ENCODE measurements at places on chromosomes 11 and 22.

GRCh38 chr11:110761991-110762390, 49.8 kb upstream of the ARHGAP20 start:
- DNase-seq: no peak

DNA sequence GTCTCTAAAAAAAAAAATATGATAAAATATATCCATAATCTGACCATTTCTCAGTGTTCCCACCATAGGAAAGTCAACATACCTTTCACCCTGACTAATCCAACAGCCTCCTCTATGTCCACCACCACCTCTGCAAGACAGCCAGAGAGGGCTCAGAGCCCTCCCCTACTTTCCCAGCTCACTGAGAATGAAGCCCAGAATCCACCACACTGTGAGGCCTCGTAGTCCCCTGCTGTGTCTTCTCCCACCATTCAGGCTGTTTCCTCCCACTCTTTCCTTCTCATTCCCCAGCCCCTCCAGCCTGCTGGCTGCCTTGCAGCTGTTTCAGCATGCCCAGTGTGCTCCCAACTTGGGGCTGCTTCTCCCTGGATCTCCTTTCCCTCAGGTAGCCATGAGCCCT, 27.0 kb downstream of the SGSM3 start:
- DNase-seq: no peak

DNA sequence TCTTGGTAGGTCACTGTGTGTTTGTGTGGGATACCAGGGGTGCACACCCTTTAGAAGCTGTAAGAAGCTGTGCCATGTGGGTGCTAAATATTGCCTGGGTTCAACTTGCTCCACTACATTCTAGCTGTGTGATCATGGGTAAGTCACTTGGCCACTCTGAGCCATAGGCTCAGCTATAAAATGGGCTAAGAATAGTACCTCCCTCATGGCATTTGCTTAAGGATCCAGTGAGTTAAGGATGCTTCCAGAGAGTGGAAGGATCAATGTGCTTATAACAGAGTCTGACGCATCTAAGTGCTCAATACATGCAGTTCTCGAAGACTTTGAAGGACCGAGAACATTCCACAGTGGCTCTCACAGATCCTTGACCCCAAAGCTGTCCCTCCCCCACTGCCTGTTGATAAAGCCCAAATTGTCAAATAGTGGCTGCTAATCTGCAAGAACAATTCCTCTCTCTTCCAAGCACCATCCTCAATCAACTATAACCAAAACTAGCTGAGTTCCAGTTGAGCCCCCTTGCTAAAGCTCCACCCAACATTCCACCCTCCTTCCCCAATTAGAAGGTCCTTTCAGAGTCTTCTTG, 13.2 kb upstream of the TMPRSS6 start:
- no peak for DNase-seq

GRCh38 chr11:113440816-113441215, 34.4 kb downstream of the DRD2 start:
- no peak for DNase-seq

DNA sequence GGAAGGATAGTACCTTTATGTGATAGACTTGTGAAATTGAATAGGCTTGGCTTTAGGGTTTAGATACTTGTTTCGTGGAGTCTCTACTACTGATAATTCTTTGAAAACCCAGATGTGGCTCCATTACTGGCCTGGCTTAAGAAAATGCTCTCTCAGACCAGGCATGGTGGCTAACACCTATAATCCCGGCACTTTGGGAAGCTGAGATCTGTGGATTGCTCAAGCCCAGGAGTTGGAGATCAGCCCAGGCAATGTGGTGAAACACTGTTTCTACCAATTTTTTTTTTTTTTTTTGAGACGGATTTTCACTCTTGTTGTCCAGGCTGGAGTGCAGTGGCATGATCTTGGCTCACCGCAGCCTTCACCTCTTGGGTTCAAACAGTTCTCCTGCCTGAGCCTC, 40.9 kb downstream of the ATG13 start:
- DNase-seq: no peak

DNA sequence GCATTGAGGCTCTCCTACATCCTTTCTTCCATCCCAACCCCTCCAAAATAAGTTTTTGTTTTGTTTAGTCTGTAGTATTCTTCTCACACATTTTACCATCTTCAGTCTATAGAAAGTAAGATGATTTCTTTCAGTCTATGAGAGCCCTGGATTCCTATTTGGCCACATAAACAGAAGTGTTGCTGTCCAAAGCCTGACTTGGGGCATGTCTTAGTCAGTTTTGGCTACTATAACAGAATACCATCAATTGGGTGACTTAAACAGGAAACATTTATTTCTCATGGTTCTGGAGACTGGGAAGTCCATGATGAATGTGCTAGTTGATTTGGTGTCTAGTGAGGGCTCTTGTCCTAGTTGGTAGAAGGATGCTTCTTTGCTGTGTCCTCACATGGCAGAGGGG, 146.8 kb upstream of the DDI1 start:
- no peak for DNase-seq

- DNase-seq: no peak
Observed at GRCh38 chr22:44938886-44939285, 70.9 kb downstream of the PHF21B start.

DNA sequence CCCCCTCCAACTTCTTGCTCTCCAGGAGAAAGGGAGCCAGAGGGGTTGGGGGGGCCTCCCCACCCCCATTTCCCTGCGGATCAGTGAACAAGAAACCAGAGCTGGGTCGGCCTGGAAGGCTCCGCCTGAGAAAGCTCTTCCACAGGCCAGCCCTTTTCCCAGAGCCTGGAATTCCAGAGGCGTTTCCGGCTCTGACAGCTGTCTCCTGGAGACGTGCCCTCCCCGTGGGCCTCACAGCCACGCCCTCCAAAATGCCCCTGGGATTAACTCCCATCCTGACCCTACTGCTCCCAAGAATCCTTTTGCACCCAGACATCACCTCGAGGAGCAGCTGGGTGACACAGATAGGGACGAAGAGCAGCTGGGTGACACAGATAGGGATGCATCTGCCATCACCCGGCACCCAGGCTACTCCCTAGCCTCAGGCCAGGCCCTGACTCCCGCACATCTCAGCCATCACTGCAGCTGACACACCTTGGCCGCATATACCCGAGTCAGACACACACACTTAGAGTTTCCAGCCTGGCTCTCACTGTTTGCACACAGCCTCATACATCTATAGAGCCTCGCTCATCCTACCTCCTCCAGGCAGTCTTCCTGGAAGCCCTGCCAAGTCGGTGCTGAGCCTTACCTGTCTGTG, 7.6 kb upstream of the CDC42EP1 start:
- no peak for DNase-seq

Data from iPS DF 6.9 (cell line).